ENCODE measurements at places on chromosomes 1 and 21.

DNA sequence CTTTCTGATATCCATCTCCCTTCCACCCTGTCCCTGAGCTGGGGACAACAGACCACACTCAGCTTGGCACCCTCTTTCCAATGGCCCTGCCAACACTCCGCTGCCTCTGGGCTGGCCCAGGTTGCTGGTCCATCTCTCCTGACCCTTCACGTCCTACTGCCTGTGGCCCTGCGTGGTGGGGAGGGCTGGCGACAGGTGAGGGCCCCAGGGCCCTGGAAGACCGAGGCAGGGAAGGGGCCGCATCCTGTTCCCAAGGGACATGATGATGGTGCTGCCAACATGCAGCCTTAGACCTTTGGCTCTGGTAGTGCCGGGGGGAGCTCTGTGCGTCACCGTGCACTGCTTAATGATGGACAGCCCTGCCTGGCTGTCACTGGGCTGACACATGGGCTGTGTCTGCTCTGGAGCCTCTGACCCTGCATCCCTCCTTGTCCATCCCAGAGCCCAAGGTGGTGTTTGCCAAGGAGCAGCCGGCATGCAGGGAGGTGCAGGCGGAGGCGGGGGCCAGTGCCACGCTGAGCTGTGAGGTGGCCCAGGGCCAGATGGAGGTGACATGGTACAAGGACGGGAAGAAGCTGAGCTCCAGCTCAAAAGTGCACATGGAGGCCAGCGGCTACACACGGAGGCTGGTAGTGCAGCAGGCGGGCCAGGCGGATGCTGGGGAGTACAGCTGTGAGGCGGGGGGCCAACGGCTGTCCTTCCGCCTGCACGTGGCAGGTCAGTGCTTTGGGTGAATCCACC lies 65.2 kb downstream of the OBSCN start:
- DNase-seq, result no peak

GRCh38 chr1:221788466-221788865 lies 46.6 kb upstream of the DUSP10 start:
- no peak for DNase-seq

- no peak for DNase-seq
Observed at GRCh38 chr1:232793944-232794343, 11.3 kb upstream of the MAP10 start.

- DNase-seq, result no peak
Observed at GRCh38 chr1:39154553-39155421, 49.7 kb upstream of the MACF1 start.

- DNase-seq, result no peak
Observed at GRCh38 chr1:203807196-203807595, 11.8 kb downstream of the ZBED6 start.

GRCh38 chr1:228287541-228288425 lies 79.9 kb downstream of the OBSCN start:
- no peak for DNase-seq

DNA sequence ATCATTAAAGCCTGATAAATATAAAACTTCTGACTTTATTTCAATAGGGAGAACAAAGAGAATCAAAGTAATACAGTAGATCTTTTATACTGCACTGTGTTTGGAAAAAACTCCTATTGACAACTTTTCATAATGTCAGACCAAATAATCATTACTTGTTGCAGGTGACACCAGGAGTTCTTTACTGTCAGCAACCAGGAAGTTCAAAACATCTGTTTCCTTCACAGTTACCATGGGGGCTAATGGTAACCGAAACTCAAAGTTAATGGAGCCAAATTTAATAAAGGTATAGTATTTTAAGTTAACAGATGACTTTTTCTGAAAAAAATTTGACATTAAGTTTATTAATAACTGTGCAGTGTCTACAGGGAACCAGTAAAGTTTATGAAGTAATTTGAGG lies 10.6 kb downstream of the EFCAB7 start:
- no peak for DNase-seq

Measured in C1 segment of cervical spinal cord (tissue), 14 donors.